ENCODE measurements at places on chromosomes 16 and 17.

DNA sequence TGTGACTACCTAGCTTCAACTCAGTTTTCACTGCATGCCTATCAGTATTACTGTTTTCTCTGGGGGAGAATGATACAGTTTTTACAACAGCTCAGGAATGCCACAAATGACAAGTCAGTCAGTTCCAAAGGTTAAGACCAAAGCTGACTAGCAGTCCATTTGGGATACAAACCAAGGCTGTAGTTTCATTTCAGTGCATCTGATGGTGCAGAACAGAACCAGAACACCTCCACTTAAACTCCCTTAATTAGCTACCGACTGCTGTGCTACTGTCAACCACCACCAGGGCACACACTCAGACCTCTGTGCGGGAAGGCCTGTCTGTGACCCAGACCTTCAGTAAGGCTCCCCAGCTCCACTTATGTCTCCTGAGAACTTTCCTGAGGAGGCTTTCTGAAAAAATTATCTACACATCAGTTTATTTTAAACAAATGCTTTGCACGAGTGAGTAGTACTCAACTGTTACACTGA lies 20.4 kb downstream of the NFE2L1 start:
- DNase-seq = no peak

- no peak for DNase-seq
Measured at GRCh38 chr17:76887802-76888201, 19.6 kb downstream of the MGAT5B start.

DNA sequence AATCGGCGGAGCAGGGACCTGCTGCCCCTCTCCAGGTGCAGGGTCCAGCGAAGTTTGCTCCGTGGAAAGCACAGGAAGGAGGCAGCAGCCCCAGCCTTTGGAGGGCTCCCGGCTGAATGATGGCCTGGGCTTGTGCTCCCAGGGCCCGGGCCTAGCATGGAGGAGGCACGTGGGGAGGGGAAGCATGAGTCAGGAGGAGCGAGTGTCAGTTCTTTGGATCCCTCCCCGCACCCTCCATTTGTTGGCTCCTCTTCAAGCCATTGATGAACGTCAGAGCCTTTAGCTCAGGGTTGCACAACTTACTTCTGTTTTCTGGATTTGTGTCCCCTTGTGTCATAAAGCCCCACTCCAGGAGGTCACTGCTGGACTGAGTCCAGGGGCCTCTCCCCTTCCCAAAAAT lies 25.8 kb downstream of the TTYH2 start:
- DNase-seq = no peak

- DNase-seq = no peak
Measured at GRCh38 chr17:60502145-60502544, 23.9 kb downstream of the APPBP2 start.

- DNase-seq = no peak
Measured at GRCh38 chr17:76537578-76538280, at the start of gene CYGB. Gene CYGB, minus strand, starts transcription at chr17:76537709. Its CDS starts 167 bp downstream, at chr17:76537542.

DNA sequence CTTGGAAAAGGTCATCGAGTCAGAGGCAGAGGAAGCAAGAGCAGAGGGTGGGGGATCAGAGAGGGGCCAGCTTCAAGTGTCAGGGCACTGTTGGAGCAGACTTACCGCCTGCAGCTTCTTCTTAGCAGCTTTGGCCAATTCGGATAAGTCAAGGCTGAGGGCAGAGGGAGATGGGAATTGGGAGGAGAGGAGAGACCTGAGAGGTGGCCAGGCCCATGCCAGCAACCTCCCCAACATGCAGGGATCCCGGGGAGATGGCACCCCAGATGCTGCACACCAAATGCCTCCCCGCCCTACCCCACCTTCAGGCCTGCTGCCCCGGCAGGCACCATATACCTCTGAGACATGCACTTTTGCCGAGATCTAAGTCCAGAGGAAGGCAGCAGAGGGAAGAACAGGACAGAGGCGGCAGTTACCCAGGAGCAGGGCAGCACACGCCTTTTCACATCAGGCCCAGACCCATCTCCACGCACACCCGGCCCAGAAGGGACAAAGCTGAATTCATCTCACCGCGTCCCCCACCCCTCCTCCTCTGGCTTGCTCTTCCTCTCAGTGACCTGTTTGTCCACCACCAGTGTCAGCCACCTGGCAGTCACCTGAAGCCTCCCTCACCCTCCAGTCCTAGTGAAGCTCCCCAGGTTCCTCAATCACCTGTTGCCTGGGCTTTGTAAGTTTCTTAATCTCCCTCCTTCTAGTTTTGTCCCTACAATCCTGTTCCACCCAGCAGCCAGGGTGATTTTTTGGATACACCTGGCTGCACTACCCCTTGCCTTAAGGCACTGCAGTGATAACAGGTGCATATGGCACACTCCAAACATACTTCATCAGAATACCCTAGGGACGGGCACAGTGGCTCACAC lies 10.4 kb downstream of the TP53I13 start:
- DNase-seq = no peak

DNA sequence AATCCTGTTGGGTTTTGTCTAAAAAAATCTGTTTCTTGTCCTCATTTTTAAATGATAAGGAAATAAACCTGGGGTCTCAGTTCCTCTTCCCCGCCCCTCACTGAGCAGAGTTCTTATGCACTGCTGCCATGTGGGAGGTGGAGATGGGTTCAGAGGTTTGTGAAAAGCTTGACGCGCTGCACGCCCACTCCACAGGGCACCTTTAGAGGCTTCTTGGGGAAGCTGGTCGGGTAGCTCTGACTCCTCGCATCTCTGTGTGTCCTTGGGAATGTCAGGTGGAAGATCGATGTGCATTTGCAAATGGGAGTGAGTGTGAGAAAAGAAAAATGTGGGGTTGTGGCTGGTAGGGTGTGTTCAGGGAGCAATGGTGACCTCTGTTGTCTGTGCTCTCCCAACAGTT lies 4.7 kb upstream of the ZNHIT3 start:
- no peak for DNase-seq

GRCh38 chr16:50270510-50271147 lies 4.3 kb downstream of the ADCY7 start:
- no peak for DNase-seq
